ENCODE measurements at places on chromosomes 2 and 18.

DNA sequence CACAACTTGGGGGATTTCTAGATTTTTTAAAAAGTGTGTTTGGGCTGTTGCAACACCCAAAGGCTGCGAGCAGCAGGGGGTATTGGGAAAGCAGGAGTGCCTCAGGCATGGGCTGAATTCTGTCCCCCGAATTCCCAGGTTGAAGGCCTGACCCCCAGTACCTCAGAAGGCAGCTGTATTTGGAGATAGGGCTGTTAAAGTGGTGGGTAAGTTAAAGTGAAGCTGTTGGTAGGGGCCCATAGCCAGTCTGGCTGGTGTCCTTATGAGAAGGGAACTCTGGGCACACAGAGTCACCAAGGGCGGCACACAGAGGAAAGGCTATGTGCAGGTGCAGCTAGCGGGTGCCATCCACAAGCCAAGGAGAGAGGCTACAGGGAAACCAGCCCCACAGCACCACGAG, 717.4 kb downstream of the GALR1 start:
- ATAC-seq = no peak

GRCh38 chr2:151973901-151974199, 125.0 kb downstream of the CACNB4 start:
- ATAC-seq = peak; percentile 97

- no peak for ATAC-seq
Observed at GRCh38 chr2:15614545-15615300, 23.1 kb downstream of the DDX1 start.

DNA sequence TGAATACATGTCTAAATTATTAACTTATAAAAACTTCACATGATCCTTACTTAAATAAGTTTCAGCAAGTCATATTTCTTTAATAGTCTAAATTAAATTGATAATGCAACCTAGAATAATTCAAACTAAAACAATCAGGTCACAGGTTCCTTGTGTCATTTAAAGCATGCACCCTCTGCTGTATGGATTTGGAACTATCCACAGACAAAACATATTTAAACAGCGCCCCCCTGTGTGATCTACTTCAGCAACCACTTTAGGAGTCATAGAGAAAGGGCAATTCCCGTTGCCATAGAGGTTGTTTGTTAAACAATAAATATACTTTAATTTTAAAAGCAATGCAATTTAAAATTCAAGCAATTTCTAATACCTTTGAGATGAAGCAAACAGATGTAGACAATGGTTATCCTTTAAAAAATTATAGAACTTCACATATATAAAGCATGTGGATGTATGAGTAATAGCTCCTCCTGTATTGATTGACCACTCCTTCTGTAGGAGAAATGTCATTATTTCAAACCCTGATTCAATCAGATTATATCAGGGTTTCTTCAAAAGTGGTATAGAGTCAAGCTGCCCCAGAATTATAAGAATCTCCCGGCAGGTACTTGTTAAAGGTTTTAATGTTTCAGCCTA, 21.2 kb downstream of the GRB14 start:
- peak; percentile 97 for ATAC-seq

- no peak for ATAC-seq
Observed at GRCh38 chr2:196530910-196531309, 108.6 kb upstream of the CCDC150 start.

DNA sequence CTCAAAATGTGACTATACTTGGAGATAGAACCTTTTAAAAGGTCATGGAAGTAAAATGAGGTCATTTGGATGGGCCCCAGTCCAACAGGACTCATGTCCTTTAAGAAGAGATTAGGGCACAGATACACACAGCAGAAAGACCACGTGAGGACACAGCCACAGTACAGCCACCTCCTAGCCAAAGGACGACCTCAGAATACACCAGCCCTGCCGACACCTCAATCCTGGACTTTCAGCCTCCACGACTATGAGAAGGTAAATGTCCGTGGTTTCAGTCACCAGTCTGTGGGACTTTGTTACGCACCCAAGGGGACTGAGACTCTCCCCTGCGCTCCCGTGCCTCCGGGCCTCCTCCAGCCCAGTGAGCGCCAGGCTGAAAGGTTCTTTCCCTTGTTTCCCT, 30.2 kb upstream of the HPCAL1 start:
- ATAC-seq = no peak
